ENCODE measurements at places on chromosomes 5 and 9.

- no peak for DNase-seq
These were observed 115.7 kb downstream of the FBXO38 start for GRCh38 chr5:148499452-148499851.

DNA sequence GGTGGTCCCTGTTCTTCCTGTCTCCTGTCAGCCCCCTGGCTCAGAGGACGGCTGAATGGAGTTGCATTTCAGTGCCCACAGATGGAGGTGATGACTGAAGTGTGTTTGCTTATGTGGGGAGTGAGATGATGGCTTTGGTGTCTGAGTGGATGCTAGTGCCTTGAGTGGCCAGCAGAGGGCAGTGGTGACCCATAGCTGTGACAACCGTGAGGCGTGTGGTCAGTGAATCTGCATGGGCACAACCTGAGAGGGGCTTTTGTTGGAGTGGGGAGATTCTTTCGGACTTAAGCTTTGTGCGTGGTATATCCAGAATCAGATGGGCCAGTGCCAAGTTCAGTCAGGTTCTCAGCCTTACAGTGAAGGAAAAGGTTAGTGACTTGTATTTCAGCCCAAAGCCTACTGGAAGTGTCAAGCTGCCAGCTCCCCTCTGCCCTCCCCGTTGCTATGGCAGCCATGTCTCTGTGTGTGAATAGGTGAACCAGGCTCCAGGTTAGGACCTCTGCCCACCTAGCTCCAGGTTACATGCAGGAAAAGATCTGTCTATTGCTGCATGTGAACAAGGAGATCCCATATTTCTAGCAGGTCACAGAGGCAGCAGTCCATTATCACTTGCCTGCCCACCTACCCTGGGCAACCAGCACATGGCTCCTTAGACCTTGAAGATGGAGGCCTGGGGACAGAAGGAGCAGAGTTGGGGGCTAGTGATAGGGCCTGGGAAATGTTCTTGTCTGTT, 14.7 kb upstream of the CXXC5 start:
- DNase-seq: peak; percentile 81

GRCh38 chr9:27829621-27830020, 256.3 kb upstream of the C9orf72 start:
- no peak for DNase-seq

DNA sequence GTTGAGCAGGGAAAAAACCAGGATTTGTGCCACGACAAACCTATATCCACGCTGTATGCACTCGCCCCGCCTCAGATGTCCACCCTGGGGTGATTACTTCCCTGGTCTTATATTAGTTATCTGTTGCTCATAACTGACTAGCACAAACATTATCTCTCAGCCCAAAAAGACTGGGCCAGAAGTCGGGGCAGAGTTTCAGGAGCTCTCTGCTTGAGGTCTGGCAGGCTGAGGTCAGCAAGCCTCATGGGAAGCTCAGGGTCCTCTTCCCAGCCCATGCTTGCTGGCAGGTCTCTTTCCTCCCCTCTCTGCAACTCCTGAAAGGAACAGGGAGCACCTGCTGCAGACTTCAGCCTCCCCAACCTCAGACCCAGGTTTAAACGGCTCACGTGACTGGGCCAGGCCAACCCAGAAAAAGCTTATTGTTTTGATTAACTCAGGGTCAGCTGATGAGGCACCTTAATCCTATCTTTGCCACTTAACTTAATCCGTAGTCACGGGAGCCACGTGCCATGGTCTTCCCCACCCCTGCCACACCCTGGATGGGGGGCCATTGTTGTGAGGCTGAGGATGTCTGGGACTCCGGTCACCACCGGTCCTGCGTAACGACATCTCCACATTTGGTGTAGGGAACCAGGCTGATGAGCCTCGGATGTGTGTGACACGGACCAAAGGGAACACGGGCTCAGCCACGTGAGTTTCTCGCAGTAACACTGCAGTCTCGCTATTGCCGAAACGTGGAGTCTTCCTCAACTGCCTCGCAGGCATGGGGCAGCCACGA, 123.7 kb upstream of the IRX4 start:
- DNase-seq: no peak

DNA sequence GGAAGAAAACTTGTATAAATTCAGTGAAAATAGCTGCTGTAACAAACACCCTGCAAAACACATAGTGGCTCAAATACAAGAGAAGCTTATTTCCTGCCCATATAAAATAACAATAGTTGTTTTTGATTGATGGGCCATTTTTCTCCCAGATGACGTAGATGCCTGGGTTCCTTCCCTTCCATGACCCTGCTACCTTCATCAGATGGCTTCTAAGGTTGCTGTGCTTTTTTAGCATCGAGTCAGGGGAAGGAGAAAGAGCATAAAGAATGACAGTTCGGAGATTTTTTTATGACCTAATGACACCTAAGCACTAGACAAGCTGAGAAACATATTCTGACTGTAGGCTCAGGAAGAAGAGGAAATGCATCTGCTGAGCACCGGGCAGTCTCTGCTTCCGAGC, 34.7 kb upstream of the DPYSL3 start:
- no peak for DNase-seq

DNA sequence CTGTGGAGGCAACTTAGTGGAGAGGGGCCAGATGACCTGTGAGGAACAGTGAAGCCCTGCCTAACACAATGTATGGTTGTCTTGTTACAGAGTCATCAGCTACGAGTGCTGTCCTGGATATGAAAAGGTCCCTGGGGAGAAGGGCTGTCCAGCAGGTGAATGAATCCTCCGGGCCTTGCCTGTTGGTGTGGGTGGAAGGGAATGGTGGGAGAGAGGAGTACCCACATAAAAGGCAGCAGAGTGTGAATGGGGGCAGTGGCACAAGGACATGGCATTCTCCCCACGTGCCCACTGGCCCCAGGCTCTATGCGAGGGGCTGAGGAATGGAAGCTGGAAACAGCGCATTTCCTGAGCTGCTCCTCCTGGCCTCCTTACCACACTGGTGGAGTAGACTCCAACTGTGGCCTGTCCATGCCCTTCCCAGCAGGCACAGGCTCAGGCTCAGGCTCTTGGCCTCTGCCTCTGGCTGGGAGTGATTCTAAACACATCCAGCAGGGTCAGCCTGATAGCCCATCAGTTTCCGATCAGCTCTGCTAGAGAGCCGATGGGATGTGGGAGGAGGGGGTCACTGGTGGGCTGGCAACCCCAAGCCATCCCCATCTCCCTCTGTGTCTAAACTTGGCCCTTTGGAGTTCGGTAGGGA, 15.3 kb downstream of the TGFBI start:
- DNase-seq: no peak

GRCh38 chr5:111829701-111830100, 72.7 kb upstream of the NREP start:
- DNase-seq: no peak

DNA sequence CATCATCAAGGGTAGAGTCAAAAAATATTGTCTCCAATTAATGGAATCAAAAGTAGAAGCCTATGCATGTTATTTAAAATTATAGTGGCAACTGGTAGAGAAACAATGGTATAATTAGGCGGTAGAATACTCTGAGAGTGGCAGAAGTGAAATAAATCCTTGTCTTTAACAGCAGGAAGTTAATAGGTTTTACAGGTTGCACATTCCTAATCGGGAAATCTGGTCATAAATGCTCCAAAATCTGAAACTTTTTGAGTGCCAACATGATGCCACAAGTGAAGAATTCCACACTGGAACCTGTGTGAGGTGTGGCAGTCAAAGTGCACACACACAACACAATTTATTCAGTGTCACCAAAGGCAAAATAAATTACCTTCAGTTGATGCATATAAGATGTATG, 433.4 kb downstream of the TAF11L14 start:
- no peak for DNase-seq

GRCh38 chr9:114056527-114056926, 21.6 kb downstream of the AMBP start:
- no peak for DNase-seq

DNA sequence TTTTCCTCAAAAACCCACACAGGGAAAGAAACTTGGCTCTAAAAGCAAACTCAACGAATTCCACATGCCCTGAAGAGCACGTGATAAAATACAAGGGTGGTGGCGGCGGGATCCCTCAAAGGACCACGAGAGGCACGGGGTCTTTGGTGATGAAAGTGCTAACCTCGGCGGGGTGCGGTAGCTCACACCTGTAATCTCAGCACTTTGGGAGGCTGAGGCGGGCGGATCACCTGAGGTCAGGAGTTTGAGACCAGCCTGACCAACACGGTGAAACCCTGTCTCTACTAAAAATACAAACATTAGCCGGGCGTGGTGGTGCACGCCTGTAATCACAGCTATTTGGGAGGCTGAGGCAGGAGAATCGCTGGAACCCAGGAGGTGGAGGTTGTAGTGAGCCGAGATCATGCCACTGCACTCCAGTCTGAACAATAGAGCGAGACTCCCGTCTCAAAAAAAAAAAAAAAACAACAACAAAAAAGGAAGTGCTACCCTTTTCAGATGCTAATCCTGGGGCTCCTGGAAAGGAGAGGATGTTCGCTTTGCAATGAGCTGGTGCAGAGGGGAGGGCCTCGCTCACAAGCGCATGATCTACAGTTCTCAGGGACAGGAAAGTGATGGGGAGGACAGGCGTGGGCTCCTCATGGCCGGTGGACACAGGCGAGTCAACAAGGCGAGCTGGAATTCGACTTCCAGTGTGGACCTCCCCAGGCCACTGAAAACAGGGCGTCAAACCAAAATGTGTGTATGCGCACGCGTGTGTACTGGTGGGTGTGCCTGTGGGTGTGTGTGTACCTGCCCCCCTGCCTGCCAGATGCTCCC, 54.1 kb downstream of the USP20 start:
- DNase-seq: no peak

GRCh38 chr5:5079876-5080275, 60.3 kb upstream of the ADAMTS16 start:
- DNase-seq: no peak

- no peak for DNase-seq
These were observed 3.7 kb downstream of the SPATA31E1 start for GRCh38 chr9:87886210-87886932.

GRCh38 chr5:158639881-158640592, 459.7 kb downstream of the EBF1 start:
- no peak for DNase-seq

GRCh38 chr5:107765805-107766063, 95.0 kb upstream of the EFNA5 start:
- DNase-seq: no peak

DNA sequence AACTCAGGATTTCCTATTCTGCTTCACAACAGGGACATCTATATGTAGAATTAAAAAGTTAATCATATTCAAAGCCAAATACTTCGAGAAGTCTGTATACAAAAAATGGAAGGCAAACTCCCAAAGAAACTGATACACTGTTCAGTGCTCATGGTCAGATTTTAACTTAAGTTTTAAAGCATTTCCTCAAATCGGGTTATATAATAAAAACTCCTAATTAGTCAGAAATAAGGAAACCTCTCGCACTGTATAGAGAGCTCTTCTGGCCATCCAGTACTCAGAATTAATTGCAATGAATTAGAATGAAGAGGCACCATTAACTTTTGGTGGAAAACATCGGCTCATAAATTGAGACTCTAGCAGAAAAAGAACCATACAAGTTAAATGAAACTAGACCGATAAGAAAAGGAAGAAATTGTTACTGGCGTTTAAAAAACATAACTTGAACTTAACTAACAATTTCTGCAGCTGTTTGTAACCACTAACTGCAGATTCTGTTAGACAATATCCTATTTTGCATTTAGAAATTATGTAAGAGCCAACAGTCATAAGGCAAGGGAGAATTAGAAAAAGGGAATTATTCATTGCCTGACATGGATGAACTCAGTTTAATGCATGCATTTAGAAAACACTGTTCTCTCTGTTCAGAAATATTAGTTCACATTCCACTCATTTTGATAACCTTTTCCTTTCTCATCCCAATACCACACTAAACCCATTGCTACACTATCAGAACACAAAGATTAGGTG, 96.6 kb downstream of the FNBP1 start:
- DNase-seq: no peak

DNA sequence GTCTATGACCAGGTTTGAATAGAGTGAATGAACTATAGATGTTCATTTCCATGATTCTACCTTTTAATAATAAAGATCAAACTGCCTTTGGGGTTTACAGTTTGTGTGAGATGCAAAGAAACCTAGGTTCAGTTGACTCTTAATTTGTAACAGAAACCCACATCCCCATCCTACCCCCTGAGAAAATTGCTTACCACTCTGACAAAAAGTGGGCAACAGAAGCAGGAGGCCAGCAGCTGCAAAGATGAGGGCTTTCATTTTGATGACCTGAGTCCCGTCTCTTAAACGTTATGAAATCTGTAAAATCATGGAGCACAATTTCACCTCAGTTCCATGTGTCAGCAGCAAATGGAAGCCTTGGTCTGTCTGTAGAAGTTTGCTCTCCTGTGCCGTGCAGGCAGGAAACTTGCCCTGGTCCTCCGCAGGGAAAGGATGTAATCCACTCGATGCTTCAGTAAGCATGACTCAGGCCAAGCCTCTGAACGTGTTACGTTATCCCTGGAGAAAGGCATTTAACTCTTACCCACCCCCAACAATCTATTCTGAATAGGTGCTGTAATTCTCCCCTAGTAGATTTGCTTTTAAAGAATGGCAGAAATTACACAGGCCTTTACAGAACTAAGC, at the start of gene F2RL2:
Gene F2RL2, minus strand, starts transcription at position 431 of the 624 bp plus-strand sequence. Its CDS starts 173 bp downstream, at position 258.
- no peak for DNase-seq

- no peak for DNase-seq
These were observed 33.2 kb downstream of the HMCN2 start for GRCh38 chr9:130298662-130299279.

DNA sequence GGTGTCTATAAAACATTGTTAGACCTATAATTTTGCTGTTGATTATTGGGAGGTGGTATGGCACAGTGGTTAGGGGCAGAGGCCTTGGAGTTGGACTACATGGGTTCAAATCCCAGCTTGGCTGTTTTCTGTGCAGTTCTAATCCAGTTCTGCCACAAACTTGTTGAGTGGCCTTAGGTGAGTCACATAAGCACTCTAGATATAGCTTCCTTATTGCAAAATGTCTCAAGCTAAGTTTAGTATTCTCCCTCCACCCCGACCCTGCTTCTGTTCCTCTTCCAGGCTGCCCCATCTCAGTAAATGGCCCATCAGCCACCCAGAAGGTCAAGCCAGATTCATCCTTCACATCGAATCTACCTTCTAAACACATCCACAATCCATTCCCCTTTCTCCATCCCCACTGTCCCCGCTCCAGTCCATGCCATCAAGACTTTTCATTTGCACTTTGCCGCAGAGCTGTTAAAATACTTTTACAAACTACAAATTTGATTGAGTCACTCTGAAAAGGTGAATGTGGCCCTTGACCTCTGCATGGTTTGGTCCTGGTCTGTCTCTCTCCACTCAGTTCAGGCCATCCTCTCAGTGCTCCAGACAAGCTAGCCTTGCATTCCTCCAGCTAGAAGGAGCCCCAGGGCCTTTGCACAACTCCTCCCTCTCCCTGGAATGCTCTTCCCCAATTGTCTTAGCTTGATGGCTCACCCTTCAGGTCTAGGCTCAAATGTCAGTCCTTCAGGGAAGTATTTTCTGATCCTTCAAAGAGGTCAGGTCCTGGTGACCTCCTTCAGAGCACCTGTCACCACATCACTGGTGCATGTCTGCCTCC, 10.0 kb upstream of the HDHD3 start:
- DNase-seq: no peak

- DNase-seq: no peak
These were observed 1.2 kb downstream of the PDLIM7 start for GRCh38 chr5:177496070-177496726.
